ENCODE measurements at places on chromosomes 16 and 17.

DNA sequence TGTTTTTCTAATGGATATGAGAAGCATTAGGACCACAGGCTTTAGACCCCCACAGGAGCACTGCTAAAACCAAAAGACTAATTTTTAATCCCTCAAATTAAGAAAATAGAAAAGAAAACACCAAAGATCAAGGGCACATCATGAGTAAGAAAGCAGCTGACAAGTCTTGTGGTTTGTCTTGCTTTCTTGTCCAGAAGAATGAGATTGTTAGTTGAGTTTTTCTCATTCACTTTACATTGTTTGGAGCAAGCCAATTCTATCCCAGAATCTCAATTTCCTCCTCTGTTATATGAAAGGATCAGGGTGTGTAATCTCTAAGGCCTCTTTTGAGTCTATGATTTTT lies 899.0 kb downstream of the KCNJ2 start:
- no peak for DNase-seq

DNA sequence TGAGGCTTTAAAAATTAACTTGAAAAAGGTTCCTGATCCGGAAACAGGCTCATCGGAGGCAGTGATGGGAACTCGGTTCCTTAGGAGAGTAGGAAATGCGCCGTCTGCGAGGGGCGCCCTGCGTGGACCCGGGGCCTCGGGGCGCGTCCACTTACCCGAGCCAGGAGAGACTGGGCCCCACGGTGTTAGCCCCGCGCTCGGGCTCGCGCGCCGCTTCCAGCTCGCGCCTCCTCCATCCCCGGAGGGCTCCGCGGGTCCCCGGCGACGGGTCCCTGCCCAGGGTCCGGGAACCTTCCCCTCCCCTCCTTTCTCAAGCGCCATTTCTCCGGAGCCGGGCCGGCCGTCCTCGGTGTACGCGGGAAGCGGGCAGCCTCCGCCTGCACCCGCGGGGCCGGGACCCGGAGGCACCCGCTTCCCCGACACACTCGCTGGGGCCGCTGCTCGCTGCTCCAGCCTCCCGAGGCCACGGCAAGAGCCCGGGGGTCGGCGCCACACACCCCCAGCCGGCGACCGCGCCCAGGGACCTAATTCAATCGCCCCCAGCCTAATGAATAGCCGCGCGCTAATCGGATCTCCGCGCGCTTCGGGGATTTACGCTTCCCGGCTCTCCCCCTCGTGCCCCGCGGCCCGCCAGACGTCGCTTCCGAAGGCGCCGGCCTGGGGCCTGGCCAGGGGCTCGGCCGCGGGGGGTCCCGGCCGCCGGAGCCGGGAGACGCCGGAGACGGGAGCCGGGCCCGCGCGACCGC lies 2.2 kb upstream of the BAHCC1 start:
- DNase-seq = no peak

GRCh38 chr16:84277244-84277823 lies 17.3 kb upstream of the WFDC1 start:
- DNase-seq = peak; percentile 4

- DNase-seq = no peak
Observed at GRCh38 chr16:81445143-81445961, 744 bp downstream of the CMIP start.

GRCh38 chr16:72744076-72744793 lies 303.7 kb downstream of the ZFHX3 start:
- DNase-seq = no peak

Data from fibroblast of skin of left biceps (primary cell).